H9 (cell line): ENCODE measurements at places on chromosomes 7 and 10.

DNA sequence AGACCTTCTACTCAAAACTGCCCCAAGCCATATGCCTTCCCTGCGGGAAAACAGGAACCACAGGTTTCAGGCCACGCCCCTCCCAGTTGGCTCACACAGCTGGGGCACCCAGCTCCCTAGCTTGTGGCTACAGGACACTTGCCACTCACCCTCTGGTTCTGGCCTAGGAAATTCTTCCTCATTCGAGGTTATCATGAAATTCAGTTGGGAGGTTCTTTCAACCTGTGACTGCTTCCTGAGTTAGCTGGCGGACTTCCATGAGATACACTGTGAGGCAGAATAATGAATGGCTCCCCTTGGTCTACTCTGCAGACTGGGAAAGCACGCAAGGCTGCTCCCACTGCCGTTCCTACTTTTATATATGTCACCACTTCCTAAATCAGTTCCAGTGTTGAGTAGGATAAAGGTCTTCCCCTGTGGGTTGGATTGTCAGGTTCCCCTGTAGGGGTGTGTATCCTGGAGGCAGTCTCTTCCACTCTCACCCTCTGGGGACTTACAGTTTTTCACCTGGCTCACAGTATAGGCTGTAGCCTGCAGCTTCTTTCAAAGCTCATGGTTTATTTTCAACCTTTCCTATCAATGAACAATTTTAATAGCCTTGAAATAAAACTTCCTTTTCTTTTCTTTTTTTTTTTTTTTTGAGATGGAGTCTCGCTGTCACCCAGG lies 37.0 kb downstream of the GPR22 start:
- no peak for DNase-seq

DNA sequence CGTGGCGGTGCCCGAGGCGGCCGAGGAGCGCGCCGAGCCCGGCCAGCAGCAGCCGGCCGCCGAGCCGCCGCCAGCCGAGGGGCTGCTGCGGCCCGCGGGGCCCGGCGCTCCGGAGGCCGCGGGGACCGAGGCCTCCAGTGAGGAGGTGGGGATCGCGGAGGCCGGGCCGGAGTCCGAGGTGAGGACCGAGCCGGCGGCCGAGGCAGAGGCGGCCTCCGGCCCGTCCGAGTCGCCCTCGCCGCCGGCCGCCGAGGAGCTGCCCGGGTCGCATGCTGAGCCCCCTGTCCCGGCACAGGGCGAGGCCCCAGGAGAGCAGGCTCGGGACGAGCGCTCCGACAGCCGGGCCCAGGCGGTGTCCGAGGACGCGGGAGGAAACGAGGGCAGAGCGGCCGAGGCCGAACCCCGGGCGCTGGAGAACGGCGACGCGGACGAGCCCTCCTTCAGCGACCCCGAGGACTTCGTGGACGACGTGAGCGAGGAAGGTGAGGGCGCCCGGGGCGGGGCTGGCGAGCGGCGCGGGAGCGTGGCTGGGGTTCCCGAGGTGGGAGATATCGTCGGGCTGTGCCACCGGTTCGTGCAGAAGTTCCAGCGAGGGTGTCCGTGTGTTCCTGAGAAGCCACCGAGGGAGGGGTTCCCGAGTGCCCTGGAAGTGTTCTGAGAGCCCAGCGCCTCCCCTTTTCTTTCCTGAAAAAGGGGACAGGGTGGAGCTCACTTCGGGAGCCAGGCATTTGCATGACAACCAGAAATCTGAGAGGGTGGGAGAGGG lies 495 bp downstream of the EIF3B start:
- DNase-seq: no peak

GRCh38 chr7:151679881-151680612 lies 160.4 kb upstream of the RHEB start:
- no peak for DNase-seq

GRCh38 chr7:120806669-120807068 lies 51.3 kb downstream of the TSPAN12 start:
- DNase-seq: no peak

DNA sequence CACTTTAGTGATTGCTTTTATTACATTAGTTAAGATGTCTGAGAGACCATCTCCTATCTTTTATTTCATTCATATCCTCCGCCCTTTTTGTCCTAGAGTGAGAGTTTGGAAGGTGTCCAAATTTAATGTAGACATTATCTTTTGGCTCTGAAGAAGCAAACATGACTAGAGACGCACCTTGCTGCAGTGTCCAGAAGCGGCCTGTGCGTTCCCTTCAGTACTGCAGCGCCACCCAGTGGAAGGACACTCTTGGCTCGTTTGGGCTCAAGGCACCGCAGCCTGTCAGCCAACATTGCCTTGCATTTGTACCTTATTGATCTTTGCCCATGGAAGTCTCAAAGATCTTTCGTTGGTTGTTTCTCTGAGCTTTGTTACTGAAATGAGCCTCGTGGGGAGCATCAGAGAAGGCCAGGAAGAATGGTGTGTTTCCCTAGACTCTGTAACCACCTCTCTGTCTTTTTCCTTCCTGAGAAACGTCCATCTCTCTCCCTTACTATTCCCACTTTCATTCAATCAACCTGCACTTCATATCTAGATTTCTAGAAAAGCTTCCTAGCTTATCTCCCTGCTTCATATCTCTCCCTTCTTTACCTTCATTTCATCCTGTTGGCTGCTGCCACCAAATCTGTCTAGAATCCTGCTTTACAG lies 10.4 kb upstream of the CLCN1 start:
- DNase-seq: peak; percentile 64
